GM12891 (cell line): ENCODE measurements at places on chromosomes 7 and 10.

- DNase-seq, result no peak
Observed at GRCh38 chr10:101775273-101776160, at the start of gene FGF8. Gene FGF8 (minus strand): TSS chr10:101776114. CDS start chr10:101775900, 214 bp downstream.

DNA sequence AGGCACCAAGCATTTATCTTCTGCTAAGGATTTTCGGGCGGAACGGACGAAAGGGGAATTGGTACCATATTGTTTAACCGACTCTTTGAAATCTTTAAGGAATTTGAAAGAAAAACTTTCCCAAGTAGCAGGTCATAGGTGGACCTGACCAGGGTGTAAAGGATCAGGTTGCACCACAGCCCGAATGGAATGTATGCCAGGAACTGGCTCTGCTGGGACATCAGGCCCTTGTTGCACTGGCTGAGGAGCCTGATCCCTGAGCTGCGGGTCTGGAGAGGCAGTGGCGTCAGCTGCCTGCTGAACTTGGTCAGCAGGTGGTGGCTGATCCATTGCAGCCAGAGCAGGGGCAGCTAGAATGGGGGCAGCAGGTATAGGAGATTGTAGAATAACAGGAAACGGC lies 41.4 kb upstream of the AKR1C2 start:
- no peak for DNase-seq

- no peak for DNase-seq
Observed at GRCh38 chr10:48377751-48378530, 71.5 kb downstream of the MAPK8 start.

DNA sequence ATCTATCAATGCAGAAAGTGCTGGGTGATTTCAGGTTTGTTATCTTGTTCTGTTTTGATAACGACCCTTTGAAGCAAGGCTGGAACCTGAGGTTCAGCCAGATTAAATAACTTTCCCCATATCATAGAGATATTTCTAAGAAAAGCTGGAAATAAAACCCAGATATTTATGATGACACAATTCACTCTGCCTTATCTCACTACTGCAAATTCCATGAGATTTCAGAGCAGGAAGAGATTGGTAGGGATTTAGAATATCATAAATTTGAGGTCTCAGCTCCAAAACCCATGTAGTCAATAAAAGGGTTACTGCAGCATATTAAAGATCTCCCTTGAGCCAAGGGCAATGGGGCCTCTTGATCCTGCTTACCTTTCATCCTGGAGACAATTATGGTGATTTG lies 692.5 kb upstream of the IGFBP3 start:
- no peak for DNase-seq

DNA sequence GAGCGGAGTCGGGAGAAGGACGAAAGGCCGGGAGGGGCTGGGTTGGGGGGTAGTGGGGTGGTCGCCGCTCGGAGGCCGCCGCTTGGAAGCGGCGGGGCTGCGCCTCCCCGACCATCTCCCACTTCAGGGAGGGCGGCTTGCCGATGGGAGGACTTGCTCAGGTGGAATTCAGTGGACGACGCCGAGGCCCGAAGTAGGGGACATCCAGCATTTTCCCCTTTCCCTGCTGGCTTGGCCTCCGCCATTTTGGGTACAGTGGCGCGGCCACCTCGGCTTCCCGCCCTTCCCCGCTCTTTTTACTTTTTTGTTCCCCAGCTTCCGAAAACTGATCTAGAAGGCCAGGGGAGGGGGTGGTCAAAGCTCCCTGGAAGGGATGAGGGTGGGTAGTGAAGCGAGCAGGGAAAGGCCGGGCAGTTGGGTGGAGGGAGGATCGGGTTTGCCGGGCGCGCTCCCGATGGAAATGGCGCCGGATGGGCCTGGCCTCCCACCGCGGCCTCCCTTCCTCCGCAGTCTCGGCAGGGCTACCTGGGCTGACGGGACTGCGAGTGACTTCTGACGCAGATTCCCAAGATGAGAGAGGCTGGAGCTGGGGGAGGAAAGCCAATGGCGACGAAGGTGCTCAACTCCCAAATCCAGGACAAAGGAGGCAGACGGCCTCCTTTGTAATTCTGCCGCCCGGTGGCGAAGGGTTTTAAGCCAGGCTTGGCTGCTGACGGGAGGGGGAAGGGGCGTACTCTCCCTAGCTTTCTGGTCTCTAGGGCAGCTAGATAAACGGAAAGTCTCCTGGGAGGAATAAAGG lies at the start of gene PBLD:
Gene PBLD, minus strand, starts transcription at position 670 of the 799 bp plus-strand sequence. CDS start 26,084 bp downstream, outside the sequence.
- peak; percentile 22 for DNase-seq

DNA sequence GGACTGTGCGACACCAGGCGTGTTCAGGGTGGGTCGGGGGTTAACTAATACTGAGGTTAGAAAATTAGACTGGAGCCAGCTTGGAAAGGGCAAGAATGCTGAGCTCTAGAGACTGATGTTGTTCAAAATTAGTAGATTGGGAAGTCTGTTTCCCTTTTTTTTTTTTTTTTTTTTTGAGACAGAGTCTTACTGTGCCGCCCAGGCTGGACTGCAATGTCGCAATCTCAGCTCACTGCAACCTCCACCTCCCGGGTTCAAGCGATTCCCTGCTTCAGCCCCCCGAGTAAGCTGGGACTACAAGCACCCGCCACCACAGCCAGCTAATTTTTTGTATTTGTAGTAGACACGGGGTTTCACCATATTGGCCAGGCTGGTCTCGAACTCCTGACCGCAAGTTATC lies 2.7 kb upstream of the CPVL start:
- no peak for DNase-seq
